ENCODE measurements at places on chromosomes 4 and X.

DNA sequence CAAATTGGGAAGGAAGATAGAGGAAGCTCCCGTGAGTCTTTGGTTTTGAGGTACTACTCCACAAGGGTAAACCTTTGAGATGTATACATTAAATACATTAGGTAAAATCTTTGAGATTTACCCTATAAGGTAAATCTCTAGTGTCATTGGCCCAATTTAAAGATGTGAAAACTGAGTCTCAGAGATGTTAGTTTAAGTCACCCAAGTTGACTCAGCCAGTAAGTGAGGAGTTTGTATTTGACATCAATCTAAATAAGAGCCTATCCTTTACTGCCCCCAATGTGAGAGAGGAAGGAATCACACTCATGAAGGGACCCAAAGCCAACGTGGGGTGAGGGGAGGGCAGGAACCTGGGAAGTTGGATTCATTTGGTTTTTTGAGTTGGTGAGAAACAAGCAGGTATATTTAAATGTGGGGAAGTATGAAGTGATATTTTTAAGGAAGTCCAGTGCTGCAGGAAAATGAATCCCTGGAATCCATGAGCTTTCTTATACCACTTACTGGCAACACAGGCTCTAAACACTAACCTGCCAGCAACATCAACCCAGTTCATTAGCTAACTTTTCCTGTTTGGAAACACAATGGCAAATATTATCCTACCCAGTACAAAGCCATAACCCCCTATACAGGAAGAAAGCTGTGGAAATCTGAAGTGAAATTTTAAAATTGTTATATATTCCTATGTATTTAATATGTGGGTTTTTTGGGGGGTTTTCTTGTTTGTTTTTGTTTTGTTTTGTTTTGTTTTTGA, 55.3 kb downstream of the PALLD start:
- DNase-seq, result no peak

- DNase-seq, result no peak
Observed at GRCh38 chrX:2781226-2781571, 29.4 kb downstream of the XG start.

GRCh38 chr4:101271516-101271915, 75.8 kb downstream of the PPP3CA start:
- no peak for DNase-seq

- no peak for DNase-seq
Observed at GRCh38 chr4:88018466-88018865, 11.0 kb downstream of the PKD2 start.

- no peak for DNase-seq
Observed at GRCh38 chr4:184061582-184061981, 156.1 kb downstream of the ENPP6 start.

DNA sequence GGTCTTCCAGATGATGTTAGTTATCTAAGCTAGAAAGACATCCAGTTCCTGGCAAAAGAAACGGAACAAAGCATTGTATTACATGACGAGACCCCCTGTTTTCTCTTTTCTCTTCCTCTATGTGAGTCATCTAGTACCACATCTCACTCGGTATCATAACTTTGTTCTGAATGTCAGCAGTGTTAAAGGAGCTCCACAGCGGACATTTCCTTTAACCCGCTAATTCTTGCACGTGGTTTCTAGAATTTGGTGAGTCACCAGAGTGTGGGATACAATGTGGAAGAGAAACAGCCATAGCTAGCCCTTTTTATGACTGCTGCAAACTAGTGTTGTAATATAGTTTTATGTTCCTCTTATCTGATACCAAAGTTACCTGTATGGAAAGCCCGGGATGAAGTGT, 243.7 kb downstream of the TENM3 start:
- no peak for DNase-seq

DNA sequence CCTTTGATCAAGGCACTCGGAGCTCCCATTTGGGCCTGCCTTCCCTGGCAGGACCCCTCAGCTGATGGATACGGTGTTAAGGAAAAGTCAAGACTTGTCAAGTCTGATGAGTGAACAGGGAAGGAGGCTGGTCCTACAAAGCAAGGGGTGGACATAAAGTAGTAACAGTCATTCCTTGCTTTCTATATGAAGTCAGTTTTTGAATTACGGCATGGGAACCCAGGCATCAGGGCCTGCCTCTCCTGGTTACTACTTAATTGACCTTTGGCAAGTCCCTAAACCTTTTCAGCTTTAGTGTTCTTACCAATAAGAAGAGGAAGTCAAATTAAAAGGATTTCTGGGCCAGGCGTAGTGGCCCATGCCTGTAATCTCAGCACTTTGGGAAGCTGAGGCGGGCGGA, 7.0 kb downstream of the CHST7 start:
- DNase-seq, result no peak

- no peak for DNase-seq
Observed at GRCh38 chr4:54541426-54542118, 116.2 kb upstream of the KIT start.

GRCh38 chr4:79083406-79084010, 144.3 kb upstream of the PAQR3 start:
- DNase-seq, result no peak

- DNase-seq, result no peak
Observed at GRCh38 chr4:12548678-12549077, 935.5 kb downstream of the RAB28 start.

DNA sequence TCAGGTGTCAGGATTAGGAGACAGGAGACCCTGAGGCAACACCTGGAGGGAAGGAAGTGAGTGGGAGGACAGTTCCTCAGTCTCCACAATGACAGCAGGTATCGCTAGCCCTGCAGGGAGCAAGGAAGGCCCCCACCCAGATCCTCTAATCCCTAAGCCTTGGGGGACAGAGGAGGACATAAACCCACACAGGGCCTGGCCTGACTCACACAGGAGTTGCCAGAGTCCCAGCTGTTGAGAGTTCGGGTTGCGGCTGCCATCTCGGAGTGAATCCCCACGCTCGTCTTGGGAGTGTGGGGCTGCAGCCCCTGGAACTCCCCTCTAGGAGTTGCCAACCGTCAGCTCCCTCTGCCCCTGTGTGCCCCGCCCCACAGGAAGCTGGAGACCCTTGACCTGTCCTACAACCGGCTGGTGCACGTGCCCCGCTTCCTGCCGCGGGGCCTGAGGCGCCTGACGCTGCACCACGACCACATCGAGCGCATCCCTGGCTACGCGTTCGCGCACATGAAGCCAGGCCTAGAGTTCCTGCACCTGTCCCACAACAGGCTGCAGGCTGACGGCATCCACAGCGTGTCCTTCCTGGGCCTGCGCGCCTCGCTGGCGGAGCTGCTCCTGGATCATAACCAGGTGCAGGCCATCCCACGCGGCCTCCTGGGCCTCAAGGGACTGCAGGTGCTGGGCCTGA, 9.2 kb upstream of the BGN start:
- DNase-seq, result no peak

GRCh38 chr4:129094347-129094746, 1.0 kb upstream of the SCLT1 start:
- no peak for DNase-seq

- DNase-seq, result no peak
Observed at GRCh38 chrX:130443875-130444274, 42.1 kb downstream of the RBMX2 start.

- DNase-seq, result no peak
Observed at GRCh38 chrX:138775517-138775916, 64.0 kb upstream of the FGF13 start.

- no peak for DNase-seq
Observed at GRCh38 chr4:78293821-78294301, 236.7 kb downstream of the FRAS1 start.

DNA sequence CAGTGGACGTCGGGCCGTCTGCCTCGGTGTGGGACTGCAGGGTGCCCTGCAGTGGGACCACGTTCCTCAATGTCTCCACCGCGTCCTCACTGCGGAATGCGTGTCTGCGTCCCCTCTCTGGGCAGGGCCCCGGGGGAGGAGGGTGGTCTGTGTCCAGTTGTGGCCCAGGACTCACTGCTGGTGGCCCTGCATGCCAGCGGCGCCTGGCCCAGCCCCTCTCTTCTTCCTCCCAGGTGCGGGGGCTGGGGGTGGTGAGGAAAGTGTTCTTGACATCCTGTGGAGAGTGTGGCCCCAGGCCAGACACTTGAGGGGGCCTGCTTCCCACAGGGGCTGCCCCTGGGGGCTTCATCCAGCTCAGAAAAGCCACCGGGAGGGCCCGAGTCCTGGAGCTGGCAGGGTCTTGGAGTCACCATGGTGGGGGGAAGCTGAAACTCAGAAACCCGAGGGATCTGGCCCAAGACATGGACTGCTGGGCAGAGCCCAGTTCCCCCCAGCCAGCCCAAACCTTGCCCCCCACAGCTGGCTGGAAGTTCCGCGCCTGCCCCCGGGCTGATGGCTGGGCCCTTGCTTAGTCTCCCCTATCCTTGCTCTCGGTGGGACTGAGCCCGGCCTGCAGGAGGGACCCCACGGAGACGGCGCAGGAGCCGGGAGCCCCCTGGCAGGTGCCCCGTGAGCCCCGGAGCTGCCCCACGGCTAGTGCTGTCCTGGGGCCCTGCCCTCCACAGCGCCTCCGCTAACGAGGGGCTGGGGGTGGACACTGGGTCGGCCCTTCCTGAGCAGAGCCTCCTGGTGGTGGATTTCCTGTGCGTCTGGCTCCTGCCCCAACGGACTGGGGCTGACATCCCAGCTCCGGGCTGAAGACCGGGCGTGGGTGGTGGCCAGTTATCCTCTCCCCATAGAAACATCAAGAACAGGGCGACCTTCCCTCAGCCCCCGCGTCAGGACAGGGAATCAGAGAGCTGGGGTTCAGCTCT, 2.9 kb downstream of the DOK7 start:
- DNase-seq, result no peak

- no peak for DNase-seq
Observed at GRCh38 chr4:131348263-131348662, 1800.8 kb upstream of the PCDH10 start.

DNA sequence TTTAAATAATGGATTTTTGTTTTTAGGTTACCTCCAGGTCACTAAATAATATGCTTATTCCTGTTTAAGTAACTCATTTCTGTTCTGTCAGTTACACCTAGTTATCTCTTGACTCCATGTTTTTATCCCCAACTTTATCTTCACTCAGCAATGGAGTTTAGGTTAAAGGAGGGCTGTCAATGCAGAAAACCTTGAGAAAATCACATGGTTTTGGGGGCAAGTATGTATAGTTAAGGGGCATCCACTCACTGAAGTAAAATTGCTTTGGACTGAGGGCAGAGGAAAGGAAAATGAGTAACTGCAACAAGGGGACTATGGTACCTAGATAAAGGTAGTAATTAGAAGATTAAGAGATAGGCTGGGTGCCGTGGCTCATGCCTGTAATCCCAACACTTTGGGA, 87.1 kb downstream of the UBE2K start:
- no peak for DNase-seq

GRCh38 chr4:76883147-76883546, 14.8 kb downstream of the SOWAHB start:
- no peak for DNase-seq

GRCh38 chrX:68508799-68509198, 9.9 kb downstream of the YIPF6 start:
- no peak for DNase-seq

DNA sequence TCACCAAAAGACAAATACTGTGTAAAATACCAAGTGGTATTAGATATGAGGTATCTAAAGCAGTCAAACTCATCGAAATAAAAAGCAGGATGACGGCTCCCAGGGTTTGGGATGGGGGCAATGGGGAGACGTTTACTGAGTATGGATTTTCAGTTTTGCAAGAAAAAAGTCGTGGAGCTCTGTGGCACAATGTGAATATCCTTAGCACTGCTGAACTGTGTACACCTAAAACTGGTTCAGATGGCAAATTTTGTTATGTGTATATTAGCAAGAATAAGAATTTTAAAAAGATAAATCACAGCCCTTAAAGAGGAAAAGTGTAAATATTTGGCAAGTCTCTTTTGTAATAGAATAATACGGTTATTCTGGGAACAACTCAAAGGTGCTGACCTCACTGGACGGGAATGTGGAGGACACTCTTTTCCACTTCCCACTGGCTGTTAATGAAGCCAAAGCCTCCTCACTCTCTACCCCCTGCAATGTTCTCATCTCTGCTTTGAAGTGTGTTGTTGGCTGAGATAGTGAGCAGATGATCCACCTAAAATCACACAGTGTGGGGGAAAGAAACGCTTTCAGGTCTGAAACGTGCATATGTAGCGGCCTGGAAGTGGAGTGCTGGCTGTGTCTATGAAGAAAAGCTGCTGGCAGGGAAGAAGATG, 49.2 kb downstream of the SEL1L3 start:
- DNase-seq, result no peak

- DNase-seq, result no peak
Observed at GRCh38 chrX:54788446-54788845, 9.6 kb downstream of the ITIH6 start.

DNA sequence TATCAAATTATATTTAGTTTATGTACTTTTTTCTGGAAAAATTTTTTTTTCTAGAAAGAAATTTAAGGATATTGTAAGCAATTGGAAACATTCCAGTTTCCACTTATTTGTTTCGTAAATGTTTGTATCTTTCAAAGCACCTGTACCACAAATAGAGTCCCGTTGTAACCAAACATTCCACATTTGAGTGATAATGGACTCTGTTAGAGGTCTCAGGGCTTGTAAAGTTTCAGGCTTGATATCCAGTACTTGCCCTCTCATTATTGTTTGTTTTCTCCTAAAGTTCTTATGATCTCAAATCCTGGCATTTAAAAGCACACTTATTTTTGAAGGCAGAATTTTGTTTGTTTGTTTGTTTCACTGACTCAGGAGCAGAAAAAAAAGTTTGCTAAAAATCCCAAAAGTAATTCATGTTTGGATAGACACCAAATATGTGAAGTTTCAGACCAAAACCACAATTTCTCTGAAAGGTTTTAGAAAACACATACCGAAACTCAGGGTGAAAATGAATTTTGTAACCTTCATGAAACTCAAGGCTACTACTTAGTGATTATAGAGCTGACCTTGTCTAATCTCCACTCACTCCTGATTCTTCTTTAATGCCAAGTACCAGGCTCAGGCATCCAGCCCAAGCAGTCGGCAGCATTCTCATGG, 5.7 kb upstream of the TMEM192 start:
- DNase-seq, result no peak

- DNase-seq, result no peak
Observed at GRCh38 chr4:140239311-140239710, 85.3 kb upstream of the MAML3 start.

DNA sequence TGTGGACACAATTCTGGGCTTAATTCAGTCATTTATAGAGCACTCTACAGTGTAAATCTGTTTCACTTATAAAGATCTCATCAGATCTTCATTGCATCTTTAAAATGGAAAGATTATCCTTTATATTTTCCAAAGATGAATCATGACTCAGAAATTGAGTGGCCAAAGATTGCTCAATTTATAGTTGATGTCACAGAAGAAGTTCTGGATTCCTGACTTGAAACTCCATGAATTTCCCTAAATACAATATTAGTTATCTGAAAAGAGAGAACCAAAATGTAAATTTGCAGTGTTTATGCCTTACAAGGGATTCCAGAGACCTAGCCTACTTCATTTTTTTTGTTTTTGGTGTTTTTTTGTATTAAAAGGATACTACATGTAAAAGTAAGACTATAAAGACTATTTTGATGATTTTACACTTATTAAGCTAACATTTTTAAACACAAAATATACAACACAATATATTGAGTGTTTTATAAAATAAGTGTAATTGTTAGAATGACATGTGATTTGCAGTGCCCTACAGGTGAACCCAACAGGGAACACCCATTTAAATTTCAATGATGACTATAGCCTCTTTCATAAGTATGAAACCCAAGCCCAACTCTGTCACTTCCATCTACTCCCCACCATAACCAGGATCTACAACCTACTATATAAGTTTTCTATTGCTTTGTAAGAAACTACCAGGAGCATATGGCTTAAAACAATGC, 183.5 kb downstream of the PCDH7 start:
- no peak for DNase-seq

Data from activated naive CD4-positive, alpha-beta T cell treated with Interleukin-2 at 50 U/mL for 16 hours (primary cell).